CD4-positive, alpha-beta T cell treated with Interferon alpha-2 for 1 hour (primary cell): ENCODE measurements at places on chromosomes 5 and 9.

DNA sequence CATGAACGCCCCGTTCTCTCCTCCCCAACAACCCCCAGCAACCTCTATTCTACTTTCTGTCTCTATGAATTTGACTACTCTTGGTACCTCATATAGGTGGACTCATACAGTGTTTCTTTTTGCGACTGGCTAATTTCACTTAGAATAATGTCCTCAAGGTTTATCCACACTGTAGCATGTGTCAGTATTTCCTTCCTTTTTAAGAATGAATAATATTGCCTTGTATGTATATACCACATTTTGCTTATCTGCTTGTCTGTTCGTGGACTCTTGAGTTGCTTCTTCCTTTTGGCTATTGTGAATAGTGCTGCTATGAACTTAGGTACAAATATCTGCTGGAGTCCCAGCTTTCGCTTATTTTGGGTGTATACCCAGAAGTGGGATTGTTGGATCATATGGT lies 42.7 kb downstream of the IQGAP2 start:
- no peak for DNase-seq

GRCh38 chr9:137987244-137988030 lies 109.9 kb downstream of the CACNA1B start:
- DNase-seq = no peak

- DNase-seq = no peak
Observed at GRCh38 chr9:27457445-27457844, 66.6 kb upstream of the IFNK start.

GRCh38 chr9:134869554-134870300 lies 10.9 kb upstream of the FCN2 start:
- DNase-seq = no peak

- DNase-seq = no peak
Observed at GRCh38 chr5:127513408-127513970, 4.0 kb upstream of the PRRC1 start.

DNA sequence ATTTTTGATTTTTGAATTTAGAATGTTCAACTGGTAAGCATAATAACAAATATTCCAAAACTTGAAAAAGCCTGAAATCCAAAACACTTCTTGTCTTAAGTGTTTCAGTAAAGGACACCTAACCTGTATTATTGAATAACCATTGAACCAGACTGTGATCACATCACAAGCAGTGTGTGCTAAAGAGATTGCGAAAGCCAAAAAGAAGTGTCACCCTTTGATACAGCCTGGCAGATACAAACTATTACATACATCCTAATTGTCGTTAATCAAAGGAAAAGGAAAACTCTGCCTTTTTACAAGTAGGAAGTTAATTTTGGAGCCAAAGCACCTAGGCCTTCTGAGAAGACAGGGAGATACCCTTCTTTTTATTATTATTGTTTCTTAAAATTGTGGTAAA lies 8.4 kb upstream of the FAM120AOS start:
- DNase-seq = no peak

GRCh38 chr9:137504432-137504777 lies 45.3 kb upstream of the NSMF start:
- DNase-seq = no peak

- DNase-seq = peak; percentile 5
Observed at GRCh38 chr5:35182910-35183535, 47.3 kb downstream of the PRLR start.

- no peak for DNase-seq
Observed at GRCh38 chr5:97022898-97023297, 87.0 kb downstream of the LNPEP start.

DNA sequence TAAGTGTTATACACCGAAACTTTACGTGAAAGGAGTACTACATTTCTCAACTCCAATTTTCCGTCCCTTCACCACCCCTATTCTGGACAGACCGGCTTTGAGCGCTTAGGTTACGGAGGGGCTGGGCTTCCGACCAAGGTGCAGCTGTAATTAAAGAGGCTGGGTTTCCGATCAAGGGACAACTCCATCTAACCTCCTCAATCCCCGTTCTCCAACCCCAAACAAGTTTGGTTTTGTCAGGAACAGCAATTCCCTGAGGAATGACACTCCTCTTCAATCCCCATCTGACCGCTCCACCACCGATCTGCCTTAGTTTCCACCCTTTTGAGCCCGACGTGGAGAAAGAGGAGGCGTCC lies 577 bp downstream of the TUT7 start:
- no peak for DNase-seq
